A673 (cell line): ENCODE measurements at places on chromosomes 3 and 15. TPM values are rescaled to one million over a fixed set of nuclear protein-coding genes. Genes with fewer than 3 reads are reported as not detected.

Gene FGF7
- not detected in 2 replicates for total RNA-seq

Gene MUC20
- 1.1 and 1.3 TPM in 2 replicates for total RNA-seq

Gene SLC28A1
- not detected in 2 replicates for total RNA-seq

Gene RARB
- total RNA-seq: 0.24 and 0.44 TPM in 2 replicates

Gene DUOXA2
- not detected in 2 replicates for total RNA-seq

- DNase-seq: no peak
Observed at GRCh38 chr3:172517859-172518466, 5.3 kb downstream of the TNFSF10 start.

- DNase-seq: no peak
Observed at GRCh38 chr15:81071120-81071519, 63.0 kb upstream of the CFAP161 start.
